ENCODE measurements at places on chromosomes 12 and 14.

- DNase-seq, result peak; percentile 24
Measured at GRCh38 chr12:7935590-7936581, at the start of gene SLC2A3. Gene SLC2A3, minus strand, starts transcription at chr12:7936187. Its CDS starts 153 bp downstream, at chr12:7936034.

DNA sequence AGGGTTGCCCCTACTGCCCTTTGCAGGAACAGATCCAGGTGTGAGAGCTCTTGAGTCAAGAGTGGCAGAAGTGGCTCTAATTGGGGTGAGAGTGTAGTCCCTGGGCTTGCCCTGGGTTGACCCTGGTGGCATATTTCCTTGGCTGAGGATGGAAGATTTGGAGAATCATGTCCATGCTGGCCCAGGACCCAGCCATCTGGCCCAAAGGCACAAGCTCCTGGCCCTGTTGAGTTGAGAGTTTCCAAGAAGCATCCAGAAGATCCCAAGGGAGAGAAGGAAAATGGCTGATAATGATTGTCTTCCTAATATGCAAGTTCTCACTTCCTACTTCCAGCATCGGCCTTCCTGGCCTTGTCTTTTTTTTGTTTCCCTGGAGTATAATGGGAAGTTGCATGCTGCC is 55.5 kb upstream of the SRSF5 start:
- no peak for DNase-seq

DNA sequence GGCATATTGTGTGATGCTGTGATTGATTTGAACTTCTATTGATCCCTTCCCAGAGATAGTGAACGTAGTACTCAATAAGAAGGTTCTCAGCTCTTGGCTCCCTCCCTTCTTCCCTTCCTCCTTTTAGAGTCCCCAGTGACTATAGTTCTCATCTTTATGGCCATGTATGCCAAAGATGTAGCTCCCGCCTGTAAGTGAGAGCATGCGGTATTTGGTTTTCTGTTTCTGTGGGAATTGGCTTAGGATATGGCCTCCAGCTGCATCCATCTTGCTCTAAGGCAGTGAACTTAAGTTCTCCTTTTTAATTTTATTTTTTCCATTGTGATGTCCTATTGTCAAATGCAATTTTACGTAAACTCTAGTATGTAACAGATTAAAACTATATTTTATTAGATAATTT is 109.5 kb downstream of the AEBP2 start:
- DNase-seq, result no peak

- DNase-seq, result no peak
Measured at GRCh38 chr12:32440120-32440865, 40.9 kb downstream of the FGD4 start.

DNA sequence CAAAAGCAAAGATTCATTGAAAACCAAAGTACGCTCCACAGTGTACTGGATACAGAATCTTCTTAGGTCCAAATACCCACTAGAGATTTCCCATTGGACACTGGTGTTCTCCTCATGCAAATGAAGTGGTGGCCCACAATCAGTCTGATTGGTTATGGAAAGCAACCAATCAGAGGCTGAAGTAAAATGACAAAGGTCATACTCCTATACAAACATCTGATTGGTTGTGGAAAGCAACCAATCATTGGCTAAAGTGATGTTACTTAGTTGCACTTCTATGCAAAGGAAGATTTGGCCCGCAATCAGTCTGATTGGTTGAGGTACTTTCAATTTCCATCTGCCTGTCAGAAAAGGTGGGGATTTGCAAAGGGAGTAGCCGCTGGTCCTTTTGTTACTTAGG is 1.3 kb upstream of the WASHC3 start:
- no peak for DNase-seq

DNA sequence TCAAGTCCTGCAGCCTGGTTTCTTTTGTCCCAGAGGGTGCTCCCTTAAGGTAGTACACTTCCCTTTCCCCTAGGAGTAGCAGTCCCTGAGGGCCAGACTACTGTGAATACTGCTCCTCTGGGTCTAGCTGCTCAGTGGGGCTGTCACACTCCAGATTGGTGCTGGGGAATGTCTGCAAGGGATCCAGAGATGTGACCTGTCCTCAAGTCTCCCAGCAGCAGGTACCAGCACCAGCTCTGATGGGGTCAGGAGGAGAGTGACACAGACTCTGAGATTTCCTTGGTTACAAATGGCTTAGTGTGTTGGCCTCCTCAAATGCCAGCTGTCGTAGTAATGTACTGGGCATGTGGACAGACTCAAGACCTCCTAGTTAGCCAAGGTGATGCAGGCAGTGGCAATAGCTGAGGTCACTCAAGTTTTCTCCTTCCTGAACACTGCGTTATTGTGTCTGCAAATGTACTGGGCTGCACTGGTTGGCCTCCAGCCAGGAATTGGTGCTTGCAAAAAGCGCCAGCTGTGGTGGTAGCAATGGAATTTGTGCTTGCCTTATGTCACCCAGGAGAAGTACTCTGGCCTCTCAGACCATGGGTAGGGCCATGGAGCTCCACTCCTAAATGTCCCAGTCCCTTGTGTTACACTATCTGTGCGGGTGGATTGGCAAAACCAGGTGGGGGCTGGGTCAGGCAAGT is 36.4 kb upstream of the AEBP2 start:
- peak; percentile 9 for DNase-seq

DNA sequence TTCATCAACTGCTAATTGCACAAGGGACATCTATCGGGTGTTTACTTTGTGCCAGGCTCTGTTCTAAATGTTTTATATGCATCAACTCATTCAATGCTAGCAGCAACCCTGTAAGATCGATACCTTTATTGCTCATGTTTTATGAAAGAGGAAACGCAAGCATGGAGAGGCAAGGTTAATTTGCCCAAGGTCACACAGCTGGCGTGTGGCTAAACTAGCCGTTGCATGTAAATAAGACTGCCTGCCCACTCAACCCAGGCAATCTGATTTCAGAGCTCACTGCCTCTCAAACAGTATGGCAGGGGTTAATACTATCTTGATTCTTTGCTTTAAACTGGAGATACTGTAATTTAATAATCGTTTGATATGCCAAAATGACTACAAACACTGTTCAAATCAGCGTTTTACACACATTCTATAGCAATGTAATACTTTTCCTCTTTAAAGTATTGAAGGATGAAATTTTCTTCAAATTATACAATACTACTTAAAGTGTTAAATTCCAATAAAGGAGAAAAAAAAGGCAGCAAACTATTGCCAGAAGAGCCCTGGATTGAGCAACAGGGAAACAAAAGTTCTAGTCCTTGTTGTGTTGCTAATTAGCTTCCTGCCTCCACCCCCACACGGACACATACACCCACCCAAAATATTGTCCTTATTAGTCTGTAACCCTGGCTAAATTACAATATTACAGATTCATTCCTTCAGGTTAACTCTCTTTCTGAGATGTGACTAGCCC is 39.1 kb upstream of the DHRS7 start:
- no peak for DNase-seq

- DNase-seq, result no peak
Measured at GRCh38 chr14:67417633-67418032, 5.7 kb upstream of the PLEK2 start.

DNA sequence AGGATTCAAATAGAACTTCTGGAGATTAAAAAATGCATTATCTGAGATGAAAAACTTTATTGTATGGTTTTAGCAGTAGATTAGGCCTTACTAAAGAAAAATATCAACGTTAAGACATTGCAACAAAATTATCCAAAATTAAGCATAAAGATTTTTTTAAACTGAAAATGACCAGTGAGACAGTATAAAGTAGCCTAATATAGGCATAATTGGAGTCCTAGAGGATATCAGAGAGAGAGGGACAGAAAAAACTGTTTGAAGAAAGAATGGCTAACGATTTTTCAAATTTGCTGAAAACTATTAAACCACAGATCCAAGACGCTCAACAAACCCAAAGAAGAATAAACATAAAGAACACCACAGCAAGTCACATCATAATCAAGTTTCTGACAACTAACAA is 149.5 kb upstream of the LMNTD1 start:
- no peak for DNase-seq

DNA sequence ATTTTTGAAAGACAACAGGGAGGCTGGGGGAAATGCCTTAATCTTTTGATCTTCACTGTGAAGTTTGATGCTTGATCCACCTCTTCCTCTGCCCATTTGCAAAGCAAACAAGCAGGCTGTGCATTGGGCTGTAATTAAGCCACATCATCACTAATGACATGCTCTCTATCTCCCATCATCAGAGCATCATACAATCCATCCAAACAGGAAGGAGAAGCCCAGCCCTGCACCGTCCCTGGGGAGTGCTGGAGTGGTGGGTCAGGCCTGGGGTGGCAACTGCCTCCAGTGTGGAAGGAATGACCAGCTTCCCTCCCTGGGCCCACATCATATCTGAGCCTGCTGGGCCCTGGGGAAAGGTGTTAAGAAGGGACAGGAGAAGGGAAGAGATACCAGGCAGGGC is 6.9 kb upstream of the KRT74 start:
- no peak for DNase-seq

- no peak for DNase-seq
Measured at GRCh38 chr14:82419933-82420332, 886.3 kb upstream of the SEL1L start.

DNA sequence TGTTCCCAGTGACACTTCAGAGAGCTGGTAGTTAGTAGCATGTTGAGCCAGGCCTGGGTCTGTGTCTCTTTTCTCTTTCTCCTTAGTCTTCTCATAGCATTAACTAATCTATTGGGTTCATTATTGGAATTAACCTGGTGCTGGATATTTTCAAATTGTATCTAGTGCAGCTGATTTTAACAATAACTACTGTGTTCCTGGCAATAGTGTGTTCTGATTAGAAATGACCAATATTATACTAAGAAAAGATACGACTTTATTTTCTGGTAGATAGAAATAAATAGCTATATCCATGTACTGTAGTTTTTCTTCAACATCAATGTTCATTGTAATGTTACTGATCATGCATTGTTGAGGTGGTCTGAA is 3.0 kb downstream of the FOS start:
- DNase-seq, result no peak

DNA sequence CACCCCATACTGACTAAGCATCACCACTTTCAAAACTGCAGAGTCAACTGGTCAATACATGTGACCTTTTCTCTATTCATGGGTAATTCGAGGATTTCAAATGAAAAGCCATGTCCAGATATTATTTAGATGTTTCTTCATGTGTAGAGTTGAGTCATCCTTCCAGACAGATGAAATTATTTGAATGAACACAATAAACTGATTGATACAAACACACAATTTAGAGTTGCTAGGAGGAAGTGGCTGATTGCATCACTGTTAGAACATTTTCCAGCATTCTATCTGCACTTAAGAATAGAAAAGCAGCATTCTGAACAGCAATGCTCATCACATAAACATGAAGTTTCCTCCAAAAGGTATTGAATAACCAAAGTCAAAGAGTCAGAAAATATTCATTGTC is 273.5 kb upstream of the SOX5 start:
- DNase-seq, result no peak

- DNase-seq, result no peak
Measured at GRCh38 chr12:25853316-25854095, 105.0 kb upstream of the RASSF8 start.

DNA sequence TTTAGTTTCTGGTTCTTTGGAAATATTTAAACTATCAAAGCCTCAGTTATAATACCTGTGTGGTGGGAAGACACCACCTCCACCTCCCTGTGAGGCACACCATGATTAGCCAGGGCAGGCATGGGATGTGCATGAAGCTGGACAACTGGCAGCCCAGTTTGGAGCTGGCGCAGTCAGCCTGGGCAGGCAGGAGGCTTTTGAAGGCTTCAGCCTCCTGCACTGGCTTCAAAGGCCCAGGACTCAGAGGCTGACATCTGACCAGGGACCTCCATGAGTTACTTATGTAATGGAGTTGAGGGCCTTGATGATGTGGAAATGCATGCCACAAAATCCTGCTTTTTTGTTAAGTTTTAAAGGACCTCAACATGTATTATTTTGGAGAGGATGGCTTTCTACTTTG is 30.3 kb downstream of the C14orf132 start:
- DNase-seq, result no peak

GRCh38 chr12:119601877-119602733 is 8.5 kb downstream of the TMEM233 start:
- no peak for DNase-seq

DNA sequence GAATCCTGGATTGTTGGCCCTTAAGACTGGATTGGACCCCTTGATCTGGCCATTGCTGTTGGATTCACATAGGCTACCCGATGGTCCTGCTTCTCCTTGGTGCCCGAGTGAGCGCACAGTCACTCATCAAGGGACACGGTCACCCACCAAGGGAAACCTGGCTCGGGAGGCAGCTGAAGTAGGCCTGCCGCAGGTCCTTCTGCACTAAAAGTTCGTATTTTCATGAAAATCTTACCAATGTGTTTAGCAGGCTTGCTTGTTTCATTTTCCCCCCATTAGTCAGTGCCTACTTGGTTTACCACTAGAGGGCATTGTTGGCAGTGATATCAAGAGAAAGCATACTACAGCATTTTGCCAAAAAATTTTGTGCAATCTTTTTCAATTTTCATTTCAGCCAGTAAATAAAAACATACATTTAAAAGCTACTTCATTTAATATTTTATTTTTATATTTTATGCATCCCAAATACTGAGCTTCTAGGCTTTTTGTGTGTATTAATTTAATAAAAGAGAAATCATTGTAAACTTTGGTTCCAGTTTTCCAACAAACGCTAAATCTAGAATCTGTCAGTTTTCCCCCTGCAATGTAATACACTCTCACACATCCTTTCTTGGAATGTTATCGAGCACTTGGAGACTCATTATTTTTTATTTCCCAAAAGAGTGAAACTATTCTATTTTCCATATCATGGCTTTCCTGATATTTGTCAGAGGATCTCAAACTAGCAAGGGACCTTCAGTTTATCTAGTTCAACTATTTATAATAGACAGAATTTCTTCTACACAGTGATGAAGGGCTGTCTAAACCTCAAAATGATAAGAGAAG is 116.7 kb downstream of the LMNTD1 start:
- peak; percentile 6 for DNase-seq

- no peak for DNase-seq
Measured at GRCh38 chr12:24256684-24257083, 307.2 kb upstream of the SOX5 start.

- DNase-seq, result no peak
Measured at GRCh38 chr14:38255408-38255672, 553 bp downstream of the CLEC14A start.

- no peak for DNase-seq
Measured at GRCh38 chr12:58720421-58720820, 199.9 kb downstream of the LRIG3 start.

- DNase-seq, result no peak
Measured at GRCh38 chr14:52318062-52318461, 4.0 kb downstream of the PTGER2 start.
